Stimulated activated CD4-positive, alpha-beta T cell treated with anti-CD3 and anti-CD28 coated beads, Interleukin-12 subunit alpha, Interleukin-12 subunit beta, amount 100 ng/mL, for 48 hours (primary cell): ENCODE measurements at places on chromosomes 6 and 20.

GRCh38 chr6:108285381-108285780 lies 9.5 kb upstream of the AFG1L start:
- no peak for DNase-seq

DNA sequence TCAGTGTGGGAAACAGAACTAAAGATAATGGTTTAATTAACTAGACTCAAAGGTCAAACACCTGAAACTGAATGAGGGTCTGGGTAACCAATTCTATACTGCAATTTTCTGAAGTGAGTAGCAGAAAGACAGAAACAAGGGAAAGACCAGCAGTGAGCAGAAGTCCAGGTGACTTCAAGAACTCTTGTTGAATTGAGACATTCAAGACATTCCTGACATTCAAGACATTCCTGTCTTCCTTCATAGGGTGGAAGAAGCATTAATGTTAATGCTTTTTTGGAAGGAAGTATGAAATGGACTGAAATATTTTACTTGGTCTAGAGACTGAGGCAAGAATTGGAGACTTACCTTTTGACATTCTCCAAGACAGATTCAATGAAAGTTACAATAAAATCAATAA lies 529.9 kb upstream of the MMS22L start:
- DNase-seq: no peak

DNA sequence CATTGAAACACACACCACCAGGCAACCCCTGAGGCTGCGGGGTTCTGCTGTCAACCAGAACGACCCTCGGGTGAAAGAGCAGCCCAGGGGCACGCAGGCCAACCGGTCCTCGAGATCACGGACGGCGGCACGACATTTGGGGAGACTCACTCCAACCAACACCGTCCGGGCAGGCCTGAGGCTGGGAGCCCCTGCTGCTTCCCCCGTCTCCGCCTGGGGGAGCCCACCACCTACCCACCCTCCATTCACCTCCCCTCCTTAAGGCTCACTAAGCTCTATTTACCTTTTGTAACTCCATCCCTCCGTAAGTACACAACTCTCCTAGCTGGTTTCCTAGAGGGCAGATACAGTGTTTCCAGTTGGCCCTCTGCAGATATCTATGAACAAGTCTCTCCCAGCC lies 971.3 kb upstream of the DEFB115 start:
- no peak for DNase-seq

DNA sequence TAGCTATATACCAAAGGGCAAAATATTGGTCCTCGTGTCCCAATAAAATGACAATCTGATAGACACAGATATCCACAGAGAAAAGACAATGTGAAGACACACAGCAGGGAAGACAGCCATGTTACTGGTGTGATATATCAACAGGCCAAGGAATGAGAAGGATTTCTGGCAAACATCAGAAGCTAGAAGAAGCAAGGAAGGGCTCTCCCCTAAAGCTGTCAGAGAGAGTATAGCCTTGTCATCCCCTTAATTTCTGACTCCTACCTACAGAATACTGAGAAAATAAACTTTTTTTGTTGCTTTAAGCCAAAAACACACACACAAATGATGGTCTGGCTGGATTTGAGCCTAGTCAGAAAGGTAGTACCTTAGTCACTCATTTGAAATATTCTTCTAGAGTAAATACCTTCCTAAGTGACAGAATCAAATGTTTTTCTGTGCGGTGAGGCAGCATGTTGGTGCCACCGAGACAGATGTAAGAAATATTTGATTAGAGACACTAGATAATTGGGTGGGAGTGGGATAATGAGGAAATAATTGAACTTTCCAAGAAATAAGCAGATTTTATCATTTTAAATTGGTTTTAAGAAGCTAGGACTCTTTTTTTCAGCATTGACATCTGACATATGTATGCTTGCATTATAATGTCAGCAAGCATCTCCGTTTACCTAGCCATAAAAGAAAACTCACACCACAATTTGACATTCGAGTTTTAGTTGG lies 123.4 kb upstream of the TFAP2D start:
- no peak for DNase-seq

DNA sequence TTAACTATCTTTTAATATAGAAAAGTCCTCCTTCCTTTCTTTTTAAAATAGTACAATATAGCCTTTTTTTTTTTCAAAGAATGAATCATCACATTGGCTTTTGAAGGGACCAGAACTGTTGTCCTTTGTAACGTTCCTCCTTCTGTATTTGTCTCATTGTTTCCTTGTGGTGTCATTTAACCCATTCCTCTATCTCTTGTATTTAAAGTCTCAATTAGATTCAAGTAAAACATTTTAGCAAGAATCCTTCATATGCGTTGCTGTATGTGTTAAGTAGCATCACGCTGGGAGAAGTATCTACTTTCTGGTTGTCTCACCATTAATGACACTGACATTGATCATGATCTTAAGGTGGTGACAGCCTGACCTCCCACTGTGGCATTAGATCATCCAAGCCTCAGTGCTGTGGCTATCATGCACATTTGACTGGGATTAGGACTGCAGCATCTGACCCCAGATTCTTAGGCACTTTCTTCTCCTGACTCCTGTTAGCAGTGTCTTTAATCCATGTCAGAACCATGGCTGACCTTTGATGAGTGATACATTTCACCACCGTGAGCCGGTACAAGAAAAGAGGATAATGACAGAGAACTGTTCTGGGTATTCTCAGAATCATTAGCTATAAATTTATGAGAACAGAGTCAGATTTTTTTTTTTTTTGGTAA lies 67.5 kb upstream of the TFB1M start:
- DNase-seq: no peak

- no peak for DNase-seq
These were observed 24.5 kb downstream of the ADAT2 start for GRCh38 chr6:143426026-143426425.
